ENCODE measurements at places on chromosomes 12 and 14. TPM values are rescaled to one million over a fixed set of nuclear protein-coding genes. Genes with fewer than 3 reads are reported as not detected.

Gene TAS2R20
- 0.35 TPM for polyA plus RNA-seq

DNA sequence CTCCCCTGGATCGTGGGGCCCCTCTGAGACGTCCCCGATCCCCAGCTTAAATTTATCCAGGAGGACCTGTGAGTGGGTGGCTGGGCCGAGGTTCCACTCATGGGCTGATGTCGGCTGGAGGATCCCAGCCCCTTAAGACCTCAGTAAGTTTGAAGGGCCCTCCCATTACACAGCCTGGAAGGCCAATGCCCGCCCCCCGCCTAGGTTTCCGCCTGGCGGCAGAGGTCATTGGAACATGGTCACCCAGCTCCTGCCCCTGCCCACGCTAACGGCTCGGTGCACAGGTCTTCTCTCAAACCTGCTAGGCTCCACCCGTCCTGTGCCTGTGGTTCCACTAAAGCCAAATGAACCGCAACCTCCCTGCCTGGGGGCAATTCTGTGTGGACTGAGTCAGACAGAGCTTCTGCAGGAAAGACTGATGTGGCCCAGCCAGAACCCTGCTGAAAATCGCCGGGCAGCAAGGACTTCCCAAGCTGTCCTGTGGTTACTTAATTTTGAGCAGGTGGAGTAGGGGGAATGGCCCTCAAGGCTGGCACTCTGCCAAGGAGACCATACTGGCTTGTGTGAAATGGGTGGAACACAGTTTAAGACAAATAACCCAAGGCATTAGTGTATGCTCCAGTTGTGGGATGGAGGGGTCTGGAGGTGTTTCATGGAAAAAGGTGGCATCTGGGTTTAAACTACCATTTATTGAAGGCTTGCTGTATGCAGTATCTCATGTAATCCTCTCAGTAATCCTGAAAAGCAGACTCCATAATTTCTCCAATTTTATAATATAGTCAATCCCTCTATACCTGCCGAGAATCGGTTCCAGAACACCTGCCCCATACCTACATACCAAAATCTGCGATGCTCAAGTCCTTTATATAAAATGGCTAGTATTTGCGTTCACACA is 903 bp upstream of the NT5DC3 start:
- peak overlapping the region; percentile 69 for H3K27ac ChIP-seq
- no peaks in the 10 kb centered on the region for H3K36me3 ChIP-seq

Gene KLRC4
- not detected for polyA plus RNA-seq

- H3K4me3 ChIP-seq, result no peak overlapping the region
- no peaks in the 10 kb centered on the region for H3K36me3 ChIP-seq
- DNase-seq, result no peak
- no peaks in the 10 kb centered on the region for H3K4me1 ChIP-seq
- H3K27ac ChIP-seq, result peak overlapping the region; percentile 35
- H3K27me3 ChIP-seq, result no peaks in the 10 kb centered on the region
Observed at GRCh38 chr12:6370576-6370935, 4.8 kb downstream of the SCNN1A start.

GRCh38 chr14:99101855-99102461 is 170.0 kb downstream of the BCL11B start:
- H3K4me3 ChIP-seq, result no peak overlapping the region
- H3K27me3 ChIP-seq, result no peaks in the 10 kb centered on the region
- H3K4me1 ChIP-seq, result no peaks in the 10 kb centered on the region
- H3K36me3 ChIP-seq, result no peaks in the 10 kb centered on the region
- no peak overlapping the region for H3K27ac ChIP-seq
- no peak for DNase-seq

GRCh38 chr14:92373336-92373735 is 50.4 kb downstream of the SLC24A4 start:
- no peak overlapping the region for H3K27ac ChIP-seq
- H3K36me3 ChIP-seq, result no peaks in the 10 kb centered on the region
- no peak overlapping the region for H3K4me3 ChIP-seq
- H3K4me1 ChIP-seq, result no peaks in the 10 kb centered on the region

GRCh38 chr12:19203539-19204506 is 74.3 kb downstream of the PLEKHA5 start:
- no peaks in the 10 kb centered on the region for H3K27me3 ChIP-seq
- no peaks in the 10 kb centered on the region for H3K36me3 ChIP-seq
- DNase-seq, result no peak
- no peak overlapping the region for H3K27ac ChIP-seq

DNA sequence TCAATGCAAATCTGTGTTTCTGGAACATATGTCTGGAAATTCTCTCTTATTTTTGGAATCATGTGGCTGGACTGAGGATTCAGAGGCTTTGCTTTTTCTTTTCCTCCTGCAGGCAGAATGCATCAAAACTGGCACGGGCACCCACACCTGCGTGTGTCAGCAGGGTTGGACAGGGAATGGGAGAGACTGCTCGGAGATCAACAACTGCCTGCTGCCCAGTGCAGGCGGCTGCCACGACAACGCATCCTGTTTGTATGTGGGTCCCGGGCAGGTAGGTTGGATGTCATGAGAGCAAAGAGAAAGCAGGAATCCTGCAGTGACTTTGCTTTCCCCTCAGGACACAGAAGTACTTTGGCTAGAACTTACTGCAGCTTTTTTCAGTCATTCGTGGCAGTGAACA is 90.3 kb downstream of the STAB2 start:
- no peaks in the 10 kb centered on the region for H3K36me3 ChIP-seq
- no peaks in the 10 kb centered on the region for H3K27me3 ChIP-seq
- no peak overlapping the region for H3K27ac ChIP-seq
- H3K4me1 ChIP-seq, result peaks cover 6% of the 10 kb centered on the region
- H3K4me3 ChIP-seq, result no peak overlapping the region

Gene PRB2
- polyA plus RNA-seq, result not detected

Gene DUSP16
- 10.1 TPM for polyA plus RNA-seq

Gene TMEM132D
- polyA plus RNA-seq, result 2.8 TPM

Gene GPR137C
- polyA plus RNA-seq, result 0.27 TPM

- H3K36me3 ChIP-seq, result no peaks in the 10 kb centered on the region
- no peak overlapping the region for H3K27ac ChIP-seq
- no peak for DNase-seq
- H3K4me1 ChIP-seq, result no peaks in the 10 kb centered on the region
Observed at GRCh38 chr14:89476354-89476896, 59.4 kb upstream of the FOXN3 start.

Gene GZMB
- not detected for polyA plus RNA-seq

DNA sequence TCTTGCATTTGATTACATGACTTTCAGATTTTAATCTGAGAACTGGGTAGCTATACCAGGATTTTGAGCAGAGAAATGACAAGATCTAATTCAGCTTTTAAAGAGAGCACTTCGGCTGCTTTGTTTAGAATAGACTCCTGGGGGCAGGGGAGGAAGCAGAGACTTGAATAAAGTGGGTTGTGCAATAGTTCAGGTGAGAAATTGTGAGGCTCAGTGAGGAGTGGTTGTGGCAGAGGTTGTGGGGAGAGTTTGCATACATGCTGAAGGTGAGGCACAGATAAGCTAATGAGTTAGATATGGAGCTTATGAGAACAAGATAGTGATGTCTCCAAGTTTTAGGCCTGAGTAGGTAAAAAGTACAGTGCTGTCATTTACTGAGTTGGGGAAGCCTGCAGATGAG is 281.4 kb downstream of the FLRT2 start:
- no peak overlapping the region for H3K4me3 ChIP-seq
- no peak for DNase-seq
- no peaks in the 10 kb centered on the region for H3K36me3 ChIP-seq
- H3K4me1 ChIP-seq, result no peaks in the 10 kb centered on the region
- H3K27me3 ChIP-seq, result no peaks in the 10 kb centered on the region

DNA sequence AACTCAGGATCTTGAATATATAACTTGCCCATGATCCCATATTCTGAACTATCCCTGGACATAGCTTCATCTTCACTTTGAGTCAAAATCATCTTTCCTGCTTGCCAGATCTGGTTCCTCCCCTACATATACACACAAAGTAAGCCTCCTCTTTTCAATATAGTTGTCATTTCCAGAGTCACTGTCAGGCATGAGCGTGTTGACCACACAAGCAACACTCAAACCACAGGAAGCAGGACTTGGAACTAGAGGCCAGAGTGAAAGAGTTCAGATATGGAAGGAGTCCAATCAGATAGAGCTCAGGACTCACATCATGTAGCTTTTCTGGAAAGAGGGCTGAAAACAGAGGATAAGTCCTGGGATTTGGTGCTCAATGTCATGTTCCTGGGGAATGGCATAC is 1140.6 kb downstream of the BCL11B start:
- DNase-seq, result no peak
- no peaks in the 10 kb centered on the region for H3K36me3 ChIP-seq
- no peak overlapping the region for H3K4me3 ChIP-seq
- H3K4me1 ChIP-seq, result no peaks in the 10 kb centered on the region
- H3K27ac ChIP-seq, result no peak overlapping the region
- no peaks in the 10 kb centered on the region for H3K27me3 ChIP-seq

- H3K4me3 ChIP-seq, result no peak overlapping the region
- H3K36me3 ChIP-seq, result no peaks in the 10 kb centered on the region
- no peak overlapping the region for H3K27ac ChIP-seq
- no peak for DNase-seq
- H3K4me1 ChIP-seq, result no peaks in the 10 kb centered on the region
- no peaks in the 10 kb centered on the region for H3K27me3 ChIP-seq
Observed at GRCh38 chr12:68310370-68310769, 21.8 kb downstream of the MDM1 start.

All from pancreas (tissue), 10 donors.